Stimulated activated CD4-positive, alpha-beta T cell treated with anti-CD3 and anti-CD28 coated beads, Interleukin-12 subunit alpha, Interleukin-12 subunit beta, amount 100 ng/mL, for 48 hours (primary cell): ENCODE measurements at places on chromosomes 4 and X.

DNA sequence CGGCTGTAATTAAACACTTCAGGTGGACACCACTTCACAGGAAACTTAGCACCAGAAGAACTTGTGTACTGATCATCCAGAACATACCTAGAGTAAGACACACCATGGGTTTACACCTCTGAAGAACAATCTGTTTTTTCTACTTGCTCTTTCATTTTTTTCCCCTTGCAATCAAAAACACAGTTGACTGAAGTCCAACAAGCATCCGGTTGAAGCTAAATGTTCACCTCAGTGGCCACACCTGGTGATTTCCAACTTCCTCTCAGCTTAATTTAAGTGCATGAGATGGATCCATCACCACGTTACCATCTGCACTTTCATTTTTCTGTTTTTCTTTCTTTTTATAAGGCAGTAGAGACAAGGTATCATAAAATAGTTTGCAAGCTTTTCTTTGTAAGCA lies 4.9 kb upstream of the TXK start:
- DNase-seq = no peak

- DNase-seq = no peak
Observed at GRCh38 chrX:33128048-33128805, 83.1 kb downstream of the DMD start.

DNA sequence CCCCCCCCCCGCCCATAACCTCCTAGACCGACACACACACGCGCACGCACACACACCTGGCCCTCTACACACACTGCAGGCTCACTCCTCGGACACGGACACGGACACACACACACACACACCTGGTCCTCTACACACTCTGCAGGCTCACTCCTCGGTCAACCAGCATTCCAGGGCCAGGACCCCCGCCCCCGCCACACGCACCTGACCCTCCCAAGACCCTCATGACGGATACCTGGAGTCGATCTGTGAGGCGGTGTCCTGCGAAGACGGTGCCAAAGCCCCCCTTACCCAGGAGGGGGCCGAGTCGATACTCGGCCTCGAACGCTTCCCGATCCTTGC lies 552 bp downstream of the PIM2 start:
- no peak for DNase-seq

GRCh38 chr4:20592663-20593062 lies 107.6 kb upstream of the PACRGL start:
- DNase-seq = no peak

DNA sequence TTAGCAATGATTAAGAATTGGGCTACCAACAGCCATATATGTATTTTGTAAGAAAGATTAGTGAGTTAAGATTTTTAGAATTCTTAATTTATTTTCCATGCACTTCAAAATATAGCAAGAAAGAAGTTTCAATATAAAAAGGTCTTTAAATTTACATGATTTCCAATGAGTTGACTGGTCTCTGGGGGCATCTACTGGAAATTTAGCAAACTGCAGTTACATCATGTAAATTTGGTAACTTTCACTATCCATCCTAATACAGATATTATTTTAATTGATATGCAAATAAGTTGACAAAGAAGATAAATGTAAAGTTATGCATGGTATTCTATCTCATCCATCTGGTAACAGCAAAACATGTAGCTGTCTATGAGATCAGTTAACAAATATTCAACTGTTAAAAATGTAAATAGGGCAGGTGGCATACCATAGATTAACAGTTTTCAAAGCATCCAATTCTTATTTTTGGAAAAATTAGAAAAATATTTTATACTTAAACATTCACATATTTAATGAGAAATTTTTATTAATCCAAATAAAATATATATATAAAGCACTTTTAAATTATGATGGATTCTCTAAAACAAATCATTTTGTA lies 29.1 kb downstream of the TTC29 start:
- DNase-seq = no peak
